Hematopoietic multipotent progenitor cell treated with erythropoietin and hydrocortisone succinate and interleukin-3 and kit ligand, for 15 days (in vitro differentiated cells): ENCODE measurements at places on chromosomes 6 and 20.

GRCh38 chr6:131782764-131783163 lies 25.1 kb upstream of the ENPP1 start:
- DNase-seq = no peak

DNA sequence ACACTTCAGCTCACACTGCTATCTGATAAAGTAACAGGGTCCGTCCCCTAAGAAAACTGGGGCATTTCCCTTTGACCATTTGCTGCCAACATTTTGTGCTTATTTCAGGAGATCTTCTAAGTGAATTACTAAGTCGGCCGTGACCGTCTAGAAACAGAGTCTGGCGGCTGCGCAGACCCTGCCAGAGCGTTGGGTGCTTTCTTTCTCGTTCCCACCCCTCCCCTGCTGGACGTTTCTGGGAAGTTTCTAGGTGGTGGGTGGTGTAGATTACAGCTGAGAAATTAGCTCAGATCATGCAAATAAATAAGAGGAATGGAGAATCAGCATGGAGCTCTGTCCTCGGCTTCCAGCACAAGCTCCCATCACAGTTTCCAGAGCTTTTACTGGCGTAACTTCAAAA lies 128.1 kb downstream of the MYLK4 start:
- DNase-seq = no peak

DNA sequence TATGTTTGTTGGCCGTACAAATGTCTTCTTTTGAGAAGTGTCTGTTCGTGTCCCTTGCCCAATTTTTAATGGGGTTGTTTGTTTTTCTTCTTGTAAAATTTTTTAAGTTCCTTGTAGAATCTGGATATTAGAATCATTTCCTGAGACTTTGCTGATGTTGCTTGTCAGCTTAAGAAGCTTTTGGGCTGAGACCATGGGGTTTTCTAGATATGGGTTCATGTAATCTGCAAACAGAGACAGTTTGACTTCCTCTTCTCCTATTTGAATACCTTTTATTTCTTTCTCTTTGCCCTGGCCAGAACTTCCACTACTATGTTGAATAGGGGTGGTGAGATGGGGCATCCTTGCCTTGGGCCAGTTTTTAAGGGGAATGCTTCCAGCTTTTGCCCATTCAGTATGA lies 82.6 kb downstream of the SLC24A3 start:
- DNase-seq = no peak

- DNase-seq = no peak
These were observed 267.8 kb downstream of the PTPRK start for GRCh38 chr6:128252341-128253176.

DNA sequence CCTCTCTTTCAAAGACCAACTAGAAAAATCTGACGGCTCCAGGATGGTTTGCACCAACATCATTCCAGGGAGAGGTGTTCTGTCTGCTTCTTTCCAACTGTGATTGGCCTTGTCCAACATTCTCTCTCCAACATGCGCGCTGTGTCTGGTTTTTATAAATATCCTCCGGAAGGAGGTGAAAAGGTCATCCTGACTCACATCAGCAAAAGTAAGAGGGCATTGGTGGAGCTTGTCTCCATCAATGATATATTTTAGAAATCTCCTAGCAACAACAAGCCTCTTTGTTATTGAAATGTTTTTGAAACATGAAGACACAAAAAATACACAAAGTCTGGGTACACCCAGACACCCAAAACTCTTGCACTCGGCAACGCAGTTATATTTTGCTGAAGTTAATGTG lies 475.3 kb upstream of the JARID2 start:
- DNase-seq = no peak

- DNase-seq = no peak
These were observed 645.8 kb upstream of the AGPAT4 start for GRCh38 chr6:161919691-161920090.
